Fibroblast of skin of scalp (primary cell): ENCODE measurements at places on chromosomes 3 and 15.

DNA sequence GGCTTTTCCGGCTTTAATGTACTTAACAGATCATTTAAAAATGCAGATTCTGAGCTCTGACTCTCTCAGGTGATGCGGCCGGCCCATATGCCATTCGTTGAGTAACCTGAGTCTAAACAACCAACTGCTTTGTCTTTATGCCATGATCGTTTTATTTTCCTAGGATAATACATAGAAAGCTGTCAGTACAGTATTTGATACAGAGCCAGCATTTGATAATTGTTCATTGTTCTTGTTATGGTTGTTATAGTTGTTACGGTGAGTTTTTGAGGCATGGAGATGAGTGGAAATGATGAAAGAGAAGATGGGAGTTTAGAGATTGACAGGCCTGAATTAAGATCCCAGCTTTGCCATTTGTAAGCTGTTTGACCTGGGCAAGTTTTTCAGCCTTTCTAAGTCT is 40.0 kb downstream of the TMEM45A start:
- no peak for DNase-seq

- DNase-seq: peak; percentile 50
Observed at GRCh38 chr3:25849641-25850385, 59.9 kb downstream of the OXSM start.

- DNase-seq: no peak
Observed at GRCh38 chr3:118970819-118971218, 63.8 kb downstream of the IGSF11 start.

DNA sequence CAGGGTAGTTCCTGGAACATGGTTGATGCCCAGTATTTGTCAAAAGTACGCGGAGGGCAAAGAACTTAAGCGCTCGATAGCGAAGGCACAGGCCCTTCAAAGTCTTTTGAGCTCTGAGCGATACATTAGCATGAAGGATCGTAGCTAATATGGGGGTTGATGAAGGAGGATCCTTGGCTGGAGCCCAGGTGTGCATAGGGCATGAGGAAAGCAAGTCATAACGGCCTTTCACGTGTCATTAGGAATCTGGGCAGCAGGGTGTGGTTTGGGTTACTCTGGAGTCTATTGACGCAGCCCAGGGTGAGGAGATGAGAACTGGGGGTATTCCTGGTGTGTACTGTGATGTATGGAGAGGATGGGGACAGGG is 31.7 kb downstream of the SPINK8 start:
- DNase-seq: peak; percentile 17

GRCh38 chr3:28295898-28296490 is 52.5 kb upstream of the ZCWPW2 start:
- DNase-seq: peak; percentile 34

DNA sequence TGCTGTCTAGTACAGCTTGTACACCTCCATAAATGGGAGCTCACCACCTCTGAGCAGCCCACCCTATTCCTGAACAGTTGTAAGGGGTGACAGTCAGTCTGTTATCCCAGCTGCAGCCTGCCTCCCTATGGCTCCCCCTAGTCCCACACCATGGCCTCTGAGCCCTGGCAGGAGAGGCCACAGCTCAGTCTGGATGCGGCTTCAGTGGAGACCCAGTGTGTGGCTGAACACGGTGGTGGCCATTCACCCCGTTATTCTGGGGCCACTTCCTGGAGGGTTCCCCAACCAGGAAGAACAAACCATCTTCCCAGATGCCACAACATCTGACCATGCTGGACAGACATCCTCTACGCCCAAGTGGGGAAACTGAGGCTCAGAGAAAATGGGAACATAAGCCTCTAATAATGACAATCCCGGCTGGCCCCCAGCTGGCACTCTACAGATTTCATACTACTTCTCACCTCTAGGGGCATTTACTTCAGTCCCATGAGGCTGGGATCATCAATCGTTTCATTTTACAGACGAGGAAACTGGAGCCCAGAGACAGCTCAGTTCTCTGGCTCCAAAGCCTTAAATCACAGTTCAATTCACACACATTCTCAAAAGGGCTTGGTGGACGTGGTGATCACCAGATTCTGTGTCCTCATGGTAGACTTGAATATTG is 9.2 kb upstream of the GRIP2 start:
- no peak for DNase-seq

- DNase-seq: no peak
Observed at GRCh38 chr15:62822228-62822627, 220.3 kb upstream of the TPM1 start.

- no peak for DNase-seq
Observed at GRCh38 chr3:128725547-128726022, 398 bp upstream of the RAB7A start.

GRCh38 chr3:59526999-59527398 is 477.2 kb upstream of the CFAP20DC start:
- no peak for DNase-seq

DNA sequence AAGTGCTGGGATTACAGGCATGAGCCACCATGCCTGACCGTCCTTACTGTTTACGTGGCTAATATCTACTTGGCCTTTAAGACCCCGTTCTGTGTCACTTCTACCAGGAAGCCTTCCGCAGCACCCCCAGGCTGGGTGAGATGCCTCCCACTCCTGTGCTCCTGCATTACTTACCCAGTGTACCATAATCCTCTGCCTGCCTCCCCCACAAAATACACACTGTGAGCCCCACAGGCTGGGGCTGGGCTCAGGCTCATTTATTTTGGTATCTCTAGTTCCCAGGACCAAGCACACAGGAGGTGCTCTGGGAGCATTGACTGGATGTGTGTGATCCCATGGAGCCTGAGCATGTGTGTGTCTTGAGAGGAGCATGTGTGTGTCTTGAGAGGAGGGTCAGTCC is 14.9 kb downstream of the MRAS start:
- DNase-seq: no peak

GRCh38 chr3:119331661-119332060 is 37.5 kb downstream of the ARHGAP31 start:
- DNase-seq: peak; percentile 46

GRCh38 chr15:100926971-100927756 is 8.0 kb downstream of the LRRK1 start:
- DNase-seq: no peak

DNA sequence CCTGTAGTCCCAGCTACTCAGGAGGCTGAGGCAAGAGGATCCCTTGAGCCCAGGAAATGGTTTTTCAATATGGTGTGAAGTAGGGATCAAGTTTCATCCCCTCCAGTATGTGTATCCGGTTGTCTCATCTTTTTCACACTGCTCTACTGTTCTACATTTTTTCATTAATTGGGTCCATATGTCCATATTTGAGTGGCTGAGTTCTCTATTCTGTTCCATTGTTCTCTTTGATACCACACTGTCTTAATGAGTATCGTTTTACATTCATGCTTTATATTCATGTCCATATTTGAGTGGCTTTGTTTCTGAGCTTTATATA is 81.6 kb upstream of the LRRFIP2 start:
- DNase-seq: peak; percentile 75

- DNase-seq: no peak
Observed at GRCh38 chr3:43923104-43923882, 232.6 kb downstream of the ABHD5 start.

- DNase-seq: peak; percentile 27
Observed at GRCh38 chr15:69758291-69758771, 305.7 kb downstream of the RPLP1 start.

GRCh38 chr3:172580680-172581401 is 57.6 kb upstream of the TNFSF10 start:
- no peak for DNase-seq

GRCh38 chr3:23501201-23501802 is 298.2 kb downstream of the UBE2E2 start:
- DNase-seq: peak; percentile 17

DNA sequence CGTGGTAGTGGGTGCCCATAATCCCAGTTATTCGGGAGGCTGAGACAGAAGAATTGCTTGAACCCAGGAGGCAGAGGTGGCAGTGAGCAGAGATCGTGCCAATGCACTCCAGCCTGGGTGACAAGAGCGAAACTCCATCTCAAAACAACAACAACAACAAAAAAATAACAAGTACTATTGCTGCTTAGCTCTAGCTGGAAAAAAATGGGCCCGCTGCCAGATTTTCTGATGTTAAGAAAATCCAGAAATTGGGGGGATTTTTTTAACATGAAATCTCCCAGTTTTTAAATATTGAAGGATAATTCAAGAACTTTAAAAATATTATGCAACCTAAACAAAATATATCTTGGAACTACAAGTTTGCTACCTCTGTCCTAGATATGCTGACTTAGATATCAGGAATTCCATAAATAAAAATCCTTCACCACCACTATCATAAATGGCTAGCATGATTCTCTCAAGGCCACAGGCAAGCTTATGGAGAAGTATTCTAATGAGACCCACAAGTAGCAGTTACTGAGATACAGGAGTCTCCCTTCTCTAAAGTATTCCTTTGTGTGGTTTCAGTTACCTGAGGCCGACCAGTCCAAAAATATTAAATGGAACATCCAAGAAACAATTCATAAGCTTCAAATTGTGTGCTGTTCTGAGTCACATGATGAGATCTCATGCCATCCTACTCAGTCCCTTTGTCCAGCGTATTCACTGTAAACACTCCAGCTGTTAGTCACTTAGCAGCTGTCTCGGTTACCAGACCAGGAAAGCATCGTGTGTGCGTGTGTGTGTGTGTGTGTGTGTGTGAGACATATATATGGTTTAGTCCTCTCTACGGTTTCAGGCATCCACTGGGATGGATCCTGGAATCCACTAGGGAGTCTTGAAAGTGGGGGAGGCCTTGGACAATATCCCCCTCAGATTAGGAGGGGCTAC is 277.2 kb downstream of the TBL1XR1 start:
- peak; percentile 51 for DNase-seq

DNA sequence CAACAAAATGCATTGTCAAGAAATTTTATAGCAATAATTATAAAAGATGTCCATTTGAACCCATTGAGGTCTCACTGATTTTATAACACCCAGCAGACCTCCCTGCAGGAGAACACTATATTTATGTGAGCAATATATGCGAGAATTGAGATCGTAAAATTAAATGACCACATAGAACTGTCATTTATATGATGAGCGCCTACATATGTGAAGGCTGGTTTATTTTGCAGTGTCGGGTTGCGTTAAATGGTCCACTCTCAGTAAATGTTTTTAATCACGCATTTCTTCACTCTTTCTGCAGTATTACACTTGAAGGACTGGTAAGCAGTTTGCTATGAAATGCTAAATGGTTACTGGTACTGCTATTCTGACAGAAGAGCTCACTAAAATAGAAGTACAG is 408.5 kb upstream of the AGTR1 start:
- DNase-seq: no peak

DNA sequence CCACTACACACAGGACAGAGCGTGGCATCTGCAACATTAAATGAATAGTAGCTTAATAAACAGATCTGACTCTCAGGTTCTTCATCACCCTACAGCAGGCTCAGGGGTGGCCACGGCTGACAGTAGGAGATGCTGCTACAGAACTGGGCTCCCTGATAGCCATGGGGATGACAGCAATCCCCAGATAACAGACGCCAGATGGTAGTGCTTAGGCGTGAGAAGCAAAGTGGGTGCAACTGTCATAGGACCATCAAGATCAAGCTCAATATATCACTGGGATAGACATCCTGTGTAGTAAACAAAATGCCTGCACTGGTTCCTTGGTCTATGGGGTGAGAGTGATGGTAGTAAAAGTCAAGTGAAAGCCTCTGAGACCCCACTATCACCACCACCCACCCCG is 2.6 kb upstream of the TPRA1 start:
- DNase-seq: no peak

- DNase-seq: peak; percentile 73
Observed at GRCh38 chr15:39852250-39852649, 67.8 kb downstream of the GPR176 start.

DNA sequence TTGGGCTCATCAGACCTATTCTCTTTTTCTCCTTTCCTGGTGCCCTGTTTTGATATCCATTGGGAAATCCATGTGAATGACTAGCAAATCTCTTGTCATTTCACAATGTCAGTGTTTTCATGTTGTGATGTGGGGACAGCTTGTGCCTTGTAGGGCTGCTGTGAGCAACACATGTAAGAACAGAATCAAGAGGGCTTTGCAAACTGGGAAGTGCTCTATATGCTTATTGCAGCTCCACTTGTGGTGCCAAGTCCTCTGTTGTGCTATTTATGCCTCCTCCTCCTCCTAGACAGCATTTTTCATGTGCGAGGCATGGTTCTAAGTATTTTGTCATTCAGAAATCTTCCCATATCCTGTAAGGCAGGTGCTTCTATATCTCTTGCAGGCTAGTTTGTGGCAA is 56.4 kb downstream of the ZNF621 start:
- no peak for DNase-seq

DNA sequence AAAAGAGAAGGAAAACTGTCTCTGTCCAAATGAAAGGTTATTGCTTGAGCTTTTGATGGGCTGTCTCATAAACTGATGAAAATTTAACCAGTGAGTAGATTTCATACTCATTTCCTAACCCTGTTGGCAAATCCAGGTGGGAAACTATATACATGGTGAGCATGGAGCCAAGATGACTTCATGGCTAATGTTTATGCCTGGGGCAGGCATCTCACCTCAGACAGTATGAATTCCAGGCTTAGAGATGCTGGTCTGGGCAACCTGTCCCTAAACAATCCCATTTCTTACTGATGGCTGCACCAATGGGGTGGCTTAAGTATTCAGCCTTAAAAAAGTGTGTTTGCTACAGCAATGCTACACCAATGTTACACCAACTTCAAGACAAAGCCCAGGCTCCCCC is 58.1 kb downstream of the SLTM start:
- no peak for DNase-seq

DNA sequence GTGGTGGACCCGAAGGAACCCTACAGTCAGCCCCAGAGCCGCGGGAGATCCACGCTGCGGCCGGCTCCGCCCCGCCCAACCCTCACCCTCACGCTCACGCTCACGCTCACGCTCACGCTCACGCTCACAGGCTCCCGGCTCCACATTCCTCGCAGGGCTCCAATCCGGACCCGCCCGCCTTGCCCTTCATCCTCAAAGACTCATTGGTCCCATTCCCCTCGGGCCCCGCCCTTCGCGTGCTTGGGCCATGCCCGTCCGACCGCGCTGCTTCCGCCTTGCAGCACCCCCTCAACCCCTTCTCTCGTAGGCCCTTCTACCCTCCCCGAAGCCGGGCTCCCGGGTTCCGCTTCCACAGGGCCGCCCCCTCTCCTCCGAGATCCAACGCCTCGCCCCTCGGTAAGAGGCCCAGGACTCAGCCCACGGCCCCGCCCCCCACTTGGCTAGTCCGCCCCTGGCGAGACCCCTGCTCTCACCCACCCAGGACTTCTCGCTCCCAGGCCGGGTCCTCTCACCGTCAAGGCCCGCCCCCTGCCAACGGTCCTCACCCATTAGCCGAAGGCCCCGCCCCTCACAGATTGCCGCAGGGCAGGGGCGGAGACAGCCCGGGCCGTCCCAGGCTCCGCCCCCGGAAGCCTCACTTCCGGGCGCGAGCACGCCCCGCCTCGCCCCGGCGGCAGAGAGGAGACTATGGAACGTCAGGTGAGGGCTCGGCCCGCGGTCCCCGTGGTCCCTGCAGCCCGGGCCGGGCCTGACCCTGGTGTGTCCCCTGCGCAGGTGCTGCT is at the start of gene APEH:
APEH (plus strand) TSS at position 637 of the 782 bp plus-strand sequence; CDS start at position 688, 51 bp downstream.
- DNase-seq: peak; percentile 99

- DNase-seq: no peak
Observed at GRCh38 chr3:119825820-119826219, 43.9 kb downstream of the NR1I2 start.
